Muscle of leg (tissue), 16 donors: ENCODE measurements at places on chromosomes 12 and 14. TPM values are rescaled to one million over a fixed set of nuclear protein-coding genes. Genes with fewer than 3 reads are reported as not detected.
A peak's percentile ranks its signal among the peaks of the same experiment; 100 is the strongest.

KRAS gene
- total RNA-seq = 10.1 TPM

SEC23A gene
- 156 TPM for total RNA-seq

MGP gene
- total RNA-seq = 500 TPM

ASCL1 gene
- 0.04 TPM for total RNA-seq

RHEBL1 gene
- 1.2 TPM for total RNA-seq

KLRB1 gene
- total RNA-seq = 0.49 TPM

SMOC1 gene
- total RNA-seq = 2.1 TPM

GRCh38 chr12:56190695-56191155 lies 1.4 kb upstream of the SMARCC2 start:
- no peaks in the 10 kb centered on the region for H3K27me3 ChIP-seq
- H3K4me1 ChIP-seq = peaks cover 20% of the 10 kb centered on the region
- no peak overlapping the region for H3K27ac ChIP-seq
- H3K4me3 ChIP-seq = peak overlapping the region; percentile 80
- peak; percentile 23 for DNase-seq

DNA sequence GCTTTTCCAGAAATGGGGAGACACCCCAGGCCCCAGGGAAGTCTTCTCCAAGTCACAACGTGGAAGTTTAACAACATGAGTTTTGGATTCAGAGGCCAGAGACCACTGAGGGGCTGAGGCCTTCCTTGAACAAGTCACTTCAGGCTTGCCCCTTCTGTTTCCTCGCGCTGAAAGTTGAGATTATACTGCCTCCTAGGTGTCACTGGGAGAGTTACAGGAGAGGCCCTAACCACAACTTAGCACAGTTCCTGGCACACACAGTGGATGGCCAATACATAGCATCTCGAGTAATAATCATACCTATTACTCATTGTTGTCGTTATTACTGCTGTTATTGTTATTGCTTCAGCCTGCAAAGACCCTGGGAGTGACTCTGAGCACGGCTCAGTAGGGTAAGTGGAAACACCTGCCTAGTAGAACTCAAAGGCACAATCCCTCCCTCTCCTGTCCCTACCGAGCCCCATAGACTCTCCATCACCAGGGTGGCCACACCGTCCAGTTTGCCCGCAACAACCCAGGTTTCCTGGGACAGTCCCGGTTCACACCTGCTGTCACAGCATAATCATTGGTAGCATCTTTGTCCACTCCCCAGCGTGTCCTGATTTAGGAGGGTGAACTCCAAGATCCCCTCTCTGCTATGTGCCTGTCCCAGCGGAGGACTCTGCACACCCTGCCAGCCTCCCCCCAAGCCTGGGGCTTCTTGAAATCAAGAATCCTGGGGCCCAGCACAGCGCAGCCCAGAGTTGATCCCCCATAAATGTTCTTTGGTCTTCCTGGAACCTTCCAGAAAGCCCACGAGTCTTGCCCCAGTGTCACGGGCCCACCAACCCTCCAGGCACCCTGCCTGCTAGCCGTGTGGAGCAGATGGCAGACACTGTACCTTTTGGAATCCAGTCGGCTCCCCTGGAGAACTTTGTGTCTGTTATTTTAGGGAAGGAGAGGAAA lies 85.0 kb downstream of the SYNE3 start:
- H3K27ac ChIP-seq = no peak overlapping the region
- peak; percentile 51 for DNase-seq
- H3K36me3 ChIP-seq = peaks cover 62% of the 10 kb centered on the region
- peaks cover 7% of the 10 kb centered on the region for H3K4me1 ChIP-seq
- no peak overlapping the region for H3K4me3 ChIP-seq

GRCh38 chr14:78921856-78922255 lies 751.7 kb downstream of the NRXN3 start:
- no peaks in the 10 kb centered on the region for H3K4me1 ChIP-seq
- H3K4me3 ChIP-seq = no peak overlapping the region
- DNase-seq = peak; percentile 1
- H3K27ac ChIP-seq = no peak overlapping the region
- H3K36me3 ChIP-seq = no peaks in the 10 kb centered on the region

DNA sequence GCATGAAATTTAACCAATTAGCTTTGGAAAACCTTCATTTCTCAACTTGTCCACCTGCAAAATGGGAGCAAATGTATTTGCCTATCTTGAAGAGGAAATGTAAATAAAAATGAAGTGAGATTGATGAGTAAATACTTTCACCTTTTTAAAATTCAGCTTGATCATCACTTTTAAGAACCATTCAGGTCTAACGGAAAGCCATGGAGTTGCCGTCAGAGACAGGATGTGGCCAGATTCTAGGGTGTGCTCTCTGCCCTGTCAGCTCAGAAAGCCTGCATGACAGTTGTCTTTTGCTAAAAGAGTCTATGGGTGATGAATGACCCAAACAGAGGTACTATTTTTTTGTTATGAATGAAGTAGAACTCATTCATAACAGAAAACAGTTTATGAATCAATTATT lies 104.3 kb upstream of the SLC35F4 start:
- H3K27me3 ChIP-seq = no peaks in the 10 kb centered on the region
- H3K4me1 ChIP-seq = no peaks in the 10 kb centered on the region
- H3K4me3 ChIP-seq = no peak overlapping the region
- H3K27ac ChIP-seq = no peak overlapping the region
- DNase-seq = no peak
- no peaks in the 10 kb centered on the region for H3K36me3 ChIP-seq

- DNase-seq = peak; percentile 45
- no peaks in the 10 kb centered on the region for H3K27me3 ChIP-seq
- peaks cover 13% of the 10 kb centered on the region for H3K36me3 ChIP-seq
- peaks cover 91% of the 10 kb centered on the region for H3K4me1 ChIP-seq
- no peak overlapping the region for H3K4me3 ChIP-seq
These were observed 36.3 kb upstream of the PNMA1 start for GRCh38 chr14:73750531-73750901.

GRCh38 chr12:57243521-57244311 lies 7.3 kb downstream of the STAC3 start:
- peak; percentile 83 for DNase-seq
- H3K4me1 ChIP-seq = peaks cover 70% of the 10 kb centered on the region
- H3K27me3 ChIP-seq = peaks cover 60% of the 10 kb centered on the region
- H3K4me3 ChIP-seq = peak overlapping the region; percentile 29
- no peak overlapping the region for H3K27ac ChIP-seq

- peak; percentile 85 for DNase-seq
- no peak overlapping the region for H3K4me3 ChIP-seq
- no peaks in the 10 kb centered on the region for H3K4me1 ChIP-seq
- H3K36me3 ChIP-seq = no peaks in the 10 kb centered on the region
These were observed 297.9 kb upstream of the AMIGO2 start for GRCh38 chr12:47377414-47378221.

DNA sequence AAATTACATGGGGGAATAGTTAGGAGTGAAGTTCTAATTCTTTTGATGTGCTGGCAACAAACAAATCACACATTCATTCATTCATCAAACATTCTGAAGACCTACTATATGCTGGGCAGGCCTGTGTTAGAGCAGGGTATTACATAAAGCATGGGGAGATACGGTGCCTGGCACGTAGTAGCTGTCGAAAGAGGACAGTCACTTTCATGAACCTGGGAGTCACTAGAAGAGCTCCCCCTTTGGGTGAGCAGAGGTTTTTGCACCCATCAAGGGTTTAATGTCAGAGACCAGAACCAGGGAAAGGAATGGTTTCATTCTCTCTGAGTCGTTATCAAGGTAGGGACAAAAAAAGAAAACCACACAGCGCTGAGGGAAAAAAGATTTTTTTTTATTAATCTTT lies 10.0 kb downstream of the LHX5 start:
- peaks cover 81% of the 10 kb centered on the region for H3K27me3 ChIP-seq
- no peak overlapping the region for H3K4me3 ChIP-seq
- H3K36me3 ChIP-seq = no peaks in the 10 kb centered on the region
- H3K4me1 ChIP-seq = peaks cover 9% of the 10 kb centered on the region
- H3K27ac ChIP-seq = no peak overlapping the region
- DNase-seq = no peak

DNA sequence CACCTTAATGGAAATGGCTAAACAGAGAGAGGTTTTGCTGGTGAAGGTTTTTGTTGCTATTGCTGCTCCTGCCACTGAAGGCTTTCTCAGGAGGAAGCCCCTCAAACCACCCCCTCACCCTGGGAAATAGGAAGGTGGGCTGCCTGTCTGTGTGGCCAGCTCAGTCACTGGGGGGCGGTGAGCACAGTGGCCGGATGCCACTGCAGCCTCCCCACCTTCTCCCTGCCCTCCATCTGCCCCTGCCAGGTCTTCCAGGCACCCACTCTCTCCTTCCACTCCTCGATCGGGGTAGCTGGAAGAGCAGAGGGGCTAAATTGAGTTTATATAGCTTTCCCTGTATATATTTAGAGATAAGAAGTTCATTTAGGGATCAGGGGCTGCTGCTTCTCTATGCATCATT lies 80.8 kb downstream of the PAPOLA start:
- no peak for DNase-seq
- no peaks in the 10 kb centered on the region for H3K4me1 ChIP-seq
- peaks cover 28% of the 10 kb centered on the region for H3K27me3 ChIP-seq
- no peak overlapping the region for H3K27ac ChIP-seq
- no peak overlapping the region for H3K4me3 ChIP-seq

GRCh38 chr12:121649819-121650353 lies 19.6 kb downstream of the MORN3 start:
- no peaks in the 10 kb centered on the region for H3K36me3 ChIP-seq
- no peak for DNase-seq
- no peak overlapping the region for H3K27ac ChIP-seq
- H3K27me3 ChIP-seq = no peaks in the 10 kb centered on the region
- H3K4me1 ChIP-seq = peaks cover 4% of the 10 kb centered on the region

DNA sequence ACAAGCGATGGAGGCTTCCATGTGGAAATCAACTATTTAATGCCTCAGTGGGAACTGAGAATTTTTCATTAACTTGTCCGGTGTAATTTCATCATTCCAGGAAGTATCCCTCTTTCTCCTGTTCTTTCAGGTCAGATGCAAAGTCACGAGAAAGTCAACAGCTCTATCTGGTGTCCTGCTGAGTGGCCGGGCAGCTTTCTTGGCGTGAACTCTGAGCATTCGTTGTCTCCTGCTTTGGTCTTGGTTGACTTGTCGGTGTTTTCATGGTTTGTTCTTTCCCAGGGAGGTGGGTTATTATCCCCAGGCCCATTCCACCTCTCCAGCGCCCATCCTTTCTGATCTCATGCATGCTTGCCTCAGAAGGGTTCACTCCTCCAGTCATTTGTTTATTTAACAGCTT lies 149.1 kb downstream of the GLT1D1 start:
- no peak overlapping the region for H3K27ac ChIP-seq
- DNase-seq = no peak
- H3K27me3 ChIP-seq = no peaks in the 10 kb centered on the region
- H3K36me3 ChIP-seq = no peaks in the 10 kb centered on the region
- H3K4me3 ChIP-seq = no peak overlapping the region

DNA sequence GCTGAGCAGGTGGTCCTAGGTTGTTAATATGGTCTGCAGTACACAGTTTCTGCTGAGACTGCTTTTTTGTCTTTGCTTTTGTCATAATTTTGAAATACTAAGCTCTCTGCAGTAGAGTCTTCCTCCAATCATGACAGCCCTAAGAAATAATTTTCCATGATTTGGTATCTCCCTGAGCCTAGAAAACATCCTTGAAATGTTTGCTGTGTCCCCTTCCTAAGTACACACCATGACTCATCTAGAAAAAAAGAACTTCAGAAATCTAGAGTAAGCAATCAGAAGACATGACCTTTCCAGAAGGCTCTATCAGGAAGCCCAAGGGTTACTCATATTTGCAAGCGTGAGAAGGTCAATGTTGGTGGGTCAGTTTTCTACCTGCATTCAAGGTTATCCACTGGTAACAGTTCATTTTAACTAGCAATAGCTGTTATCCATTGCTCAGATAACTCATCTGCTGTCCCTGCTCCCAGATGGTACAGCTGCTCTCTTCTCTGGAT lies 16.4 kb downstream of the DAD1 start:
- peaks cover 42% of the 10 kb centered on the region for H3K36me3 ChIP-seq
- H3K27ac ChIP-seq = no peak overlapping the region
- no peaks in the 10 kb centered on the region for H3K27me3 ChIP-seq
- H3K4me1 ChIP-seq = peaks cover 6% of the 10 kb centered on the region
- no peak overlapping the region for H3K4me3 ChIP-seq

GRCh38 chr14:102729268-102729667 lies 48.0 kb upstream of the TRAF3 start:
- H3K27me3 ChIP-seq = no peaks in the 10 kb centered on the region
- peaks cover 60% of the 10 kb centered on the region for H3K36me3 ChIP-seq
- H3K4me1 ChIP-seq = peaks cover 17% of the 10 kb centered on the region
- no peak overlapping the region for H3K4me3 ChIP-seq
- H3K27ac ChIP-seq = no peak overlapping the region
- DNase-seq = no peak

GRCh38 chr14:66503532-66503931 lies 4.4 kb upstream of the GPHN start:
- H3K27me3 ChIP-seq = no peaks in the 10 kb centered on the region
- H3K36me3 ChIP-seq = no peaks in the 10 kb centered on the region
- no peak overlapping the region for H3K27ac ChIP-seq
- DNase-seq = peak; percentile 54

- peaks cover under 1% of the 10 kb centered on the region for H3K36me3 ChIP-seq
- H3K27ac ChIP-seq = peak overlapping the region; percentile 94
- no peaks in the 10 kb centered on the region for H3K27me3 ChIP-seq
These were observed 56.4 kb upstream of the ATP2A2 start for GRCh38 chr12:110224379-110225304.

GRCh38 chr12:84738481-84738972 lies 174.1 kb downstream of the SLC6A15 start:
- H3K27me3 ChIP-seq = no peaks in the 10 kb centered on the region
- no peaks in the 10 kb centered on the region for H3K36me3 ChIP-seq
- DNase-seq = peak; percentile 29
- no peak overlapping the region for H3K4me3 ChIP-seq
- H3K4me1 ChIP-seq = no peaks in the 10 kb centered on the region

DNA sequence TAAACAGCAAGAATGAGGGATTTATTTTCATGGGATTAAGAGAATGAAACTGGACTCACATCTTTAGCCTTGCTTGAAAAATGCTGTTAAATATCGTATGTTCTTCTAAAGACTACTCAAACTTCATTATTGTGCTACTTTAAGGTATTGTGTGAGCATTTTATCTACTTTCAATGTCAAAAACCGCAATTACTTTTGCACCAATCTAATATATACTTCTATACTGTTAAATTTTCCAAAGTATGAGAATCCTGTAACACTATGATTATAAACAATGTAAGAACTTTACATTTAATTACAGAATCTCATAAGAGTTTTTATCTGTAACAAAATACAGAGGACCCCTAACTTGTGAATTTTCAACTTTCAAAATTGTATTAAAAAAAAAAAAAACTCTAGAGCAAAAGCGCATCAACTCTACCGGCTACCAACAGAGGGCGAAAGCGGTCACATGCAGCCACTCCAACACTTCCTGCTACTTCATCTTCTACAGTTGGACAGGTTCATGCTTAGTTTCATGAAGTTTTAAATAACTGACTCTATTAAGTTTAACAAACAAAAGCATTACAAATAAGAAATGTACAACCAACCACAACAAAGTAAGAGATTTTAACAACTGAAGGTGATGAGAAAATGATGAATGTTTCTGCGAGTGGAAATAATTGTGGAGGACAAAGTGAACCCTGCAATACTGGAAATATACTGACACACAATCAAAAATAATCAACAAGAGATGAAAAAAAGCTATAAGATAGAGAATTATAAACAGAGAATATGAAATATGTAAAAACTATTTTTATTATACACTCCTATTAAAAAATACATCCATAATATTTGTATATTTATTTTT lies 210.9 kb downstream of the MED13L start:
- H3K27ac ChIP-seq = no peak overlapping the region
- H3K4me1 ChIP-seq = peaks cover 5% of the 10 kb centered on the region
- peak; percentile 48 for DNase-seq

- no peaks in the 10 kb centered on the region for H3K27me3 ChIP-seq
- peaks cover 77% of the 10 kb centered on the region for H3K36me3 ChIP-seq
- no peak overlapping the region for H3K4me3 ChIP-seq
- DNase-seq = no peak
These were observed 75.5 kb downstream of the SYNE3 start for GRCh38 chr14:95440951-95441350.

GRCh38 chr14:59849411-59850130 lies 21.0 kb downstream of the RTN1 start:
- no peaks in the 10 kb centered on the region for H3K27me3 ChIP-seq
- no peak overlapping the region for H3K4me3 ChIP-seq
- no peak overlapping the region for H3K27ac ChIP-seq
- no peaks in the 10 kb centered on the region for H3K4me1 ChIP-seq
